ENCODE measurements at places on chromosomes 11 and 22.

DNA sequence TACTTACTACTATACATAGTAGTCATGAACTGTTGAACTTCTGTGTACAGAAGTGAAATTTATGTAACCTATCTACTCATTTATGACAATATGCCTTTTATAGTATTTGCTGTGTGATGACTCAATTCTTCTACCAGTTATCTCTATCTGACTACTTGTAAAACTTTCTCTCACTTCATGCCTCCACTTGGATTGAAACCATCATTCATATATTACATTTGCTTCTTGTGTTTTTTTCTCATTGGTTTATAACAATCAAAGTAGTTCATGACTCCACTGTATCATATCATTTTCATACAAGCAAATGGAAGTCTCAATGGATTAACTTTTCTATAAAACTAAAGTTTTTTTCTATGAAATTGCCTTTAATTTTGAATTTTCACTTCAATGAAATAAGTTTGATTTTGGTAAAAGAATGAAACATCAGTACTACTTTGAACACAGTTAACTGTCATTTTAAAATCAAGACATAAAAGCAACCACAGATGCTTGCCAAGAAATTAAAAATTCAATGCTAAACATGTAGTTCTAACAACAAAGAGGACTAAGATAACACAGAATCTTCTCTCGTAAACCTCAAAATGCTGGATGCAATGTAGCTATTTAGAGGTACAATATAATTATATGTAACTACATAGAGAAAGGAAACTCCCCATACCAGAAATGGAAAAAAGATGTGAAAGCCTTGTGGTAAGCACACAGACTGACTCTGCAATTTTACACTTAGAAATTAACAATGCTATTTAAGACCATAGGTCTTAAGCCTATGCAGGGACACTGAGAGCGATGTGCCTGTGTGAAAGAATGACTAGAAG is 27.6 kb upstream of the EXPH5 start:
- DNase-seq: no peak

DNA sequence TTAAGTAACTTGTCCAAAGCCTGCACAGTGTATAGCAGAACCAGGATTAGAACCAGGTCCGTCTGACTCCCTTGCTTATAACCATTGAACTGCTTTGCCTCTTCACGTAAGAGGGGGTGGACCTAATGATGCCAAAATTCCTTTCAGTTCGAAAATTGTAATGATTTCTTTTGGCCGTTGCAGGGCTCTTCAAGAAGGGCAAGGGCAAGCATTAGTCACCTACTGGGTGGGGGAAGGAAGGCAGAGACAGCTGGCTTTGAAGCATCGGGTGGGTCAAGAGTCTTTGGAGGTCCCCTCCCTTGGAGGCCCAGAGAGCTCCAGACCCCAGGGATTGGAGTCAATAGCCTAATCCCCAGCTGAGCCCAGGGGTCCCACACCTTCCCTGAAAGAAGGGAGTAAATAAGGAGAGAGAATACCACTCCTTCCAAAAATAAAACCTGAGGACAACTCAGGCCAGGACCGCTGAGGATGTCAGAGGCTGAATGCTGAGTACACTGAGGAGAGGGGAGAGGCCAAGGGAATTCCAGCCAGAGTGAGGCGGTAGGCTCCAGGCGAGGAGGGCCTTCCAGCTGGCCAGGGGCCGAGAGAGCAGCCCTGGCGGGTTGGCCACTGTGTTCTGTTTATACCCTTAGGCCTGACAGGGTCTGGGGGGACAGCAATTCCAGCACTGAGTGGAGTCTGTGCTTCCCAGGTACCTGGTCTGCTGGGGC is 14.1 kb downstream of the CREB3L1 start:
- DNase-seq: peak; percentile 82

DNA sequence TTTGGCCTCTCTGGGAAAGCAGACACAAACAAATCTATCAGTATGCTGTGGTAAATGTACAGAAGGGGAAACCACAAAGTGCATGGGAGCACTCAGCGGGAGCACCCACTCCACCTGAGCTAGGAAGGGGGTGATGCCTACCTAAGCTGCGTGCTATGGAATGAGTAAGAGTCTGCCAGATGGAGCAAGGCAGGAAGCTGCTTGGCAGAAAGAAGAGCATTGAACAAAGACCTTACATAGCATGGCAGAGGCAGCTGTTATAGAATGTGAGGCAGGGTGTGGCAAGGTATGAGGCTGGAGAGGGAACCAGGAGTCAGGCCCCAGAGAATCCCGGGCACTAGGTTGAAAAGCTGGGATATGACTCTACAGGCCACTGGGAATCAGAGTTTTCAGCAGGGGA is 13.8 kb upstream of the MTFP1 start:
- DNase-seq: no peak

DNA sequence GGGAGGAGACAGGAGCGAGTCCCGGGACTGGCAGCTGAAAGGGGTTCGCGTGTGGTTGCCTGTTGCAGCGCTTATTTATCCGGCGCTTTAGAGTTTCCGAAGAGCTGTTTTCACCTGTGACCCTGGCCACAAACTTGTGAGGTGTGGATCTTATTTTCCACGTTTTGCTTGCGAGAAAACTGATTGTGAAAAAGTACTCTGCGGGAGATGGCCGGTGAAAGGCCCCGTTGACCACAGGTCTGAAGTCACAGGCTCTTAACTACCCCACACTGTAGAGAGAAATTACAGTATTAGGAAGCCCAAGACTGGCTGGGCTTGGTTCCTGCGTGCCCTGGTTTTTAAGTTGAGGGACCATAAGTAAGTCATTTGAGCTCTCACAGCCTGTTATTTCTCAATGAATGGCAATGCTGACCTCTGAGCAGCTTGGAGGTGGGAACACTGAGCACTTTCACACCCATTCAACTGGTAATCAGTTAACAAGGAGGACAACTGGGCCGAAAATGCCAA is 379 bp upstream of the RAB38 start:
- peak; percentile 62 for DNase-seq

GRCh38 chr22:41302021-41302767 is 869 bp downstream of the ZC3H7B start:
- peak; percentile 65 for DNase-seq

GRCh38 chr22:23227380-23227779 is 47.1 kb downstream of the BCR start:
- DNase-seq: no peak

- no peak for DNase-seq
Observed at GRCh38 chr22:26479043-26479791, 4.4 kb downstream of the HPS4 start.

GRCh38 chr22:36775586-36775963 is 344 bp downstream of the IFT27 start:
- peak; percentile 57 for DNase-seq

DNA sequence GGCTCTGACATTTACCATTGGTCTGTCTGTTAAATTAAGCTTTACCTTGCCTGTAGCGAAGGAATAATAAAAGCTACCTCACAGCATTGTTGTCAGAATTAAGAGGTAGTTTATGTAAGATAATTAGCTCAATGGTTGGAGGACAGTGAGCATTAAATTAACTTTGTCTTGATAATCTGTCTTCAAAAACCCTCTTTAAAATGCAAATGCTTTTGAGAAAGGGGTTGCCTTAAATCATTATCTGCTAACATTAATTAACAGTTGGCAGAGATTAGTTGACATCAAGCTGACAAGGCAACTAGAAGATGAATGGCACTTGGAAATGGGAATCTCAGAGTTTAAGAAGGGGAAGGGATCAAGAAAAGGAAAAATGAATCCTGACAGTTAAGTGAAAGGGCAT is 761.1 kb upstream of the ARHGAP42 start:
- DNase-seq: no peak

DNA sequence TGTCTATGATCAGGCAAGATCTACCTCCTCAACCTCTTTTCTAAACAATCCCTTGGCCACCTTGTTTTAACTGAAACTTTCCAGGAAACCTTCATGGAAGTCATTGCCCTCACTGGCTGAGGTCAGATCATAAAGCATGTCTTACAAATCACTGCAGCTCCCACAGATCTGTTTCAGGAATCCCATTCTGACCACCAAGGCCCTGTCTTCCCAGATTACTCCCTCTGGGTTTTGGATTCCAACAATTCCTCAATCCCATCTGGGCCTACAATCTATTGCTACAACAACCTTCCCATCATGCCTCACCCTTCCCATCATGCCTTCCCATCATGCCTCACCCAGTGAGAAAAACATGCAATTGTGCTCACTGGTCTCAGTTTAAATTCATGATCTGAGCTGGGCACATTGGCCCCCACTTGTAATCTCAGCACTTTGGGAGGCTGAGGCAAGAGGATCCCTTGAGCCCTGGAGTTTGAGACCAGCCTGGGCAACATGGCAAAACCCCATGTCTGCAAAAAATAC is 15.9 kb downstream of the ADAMTS15 start:
- no peak for DNase-seq

- DNase-seq: no peak
Observed at GRCh38 chr11:94150704-94151685, 22.4 kb downstream of the PANX1 start.

GRCh38 chr11:62054484-62055121 is 69.2 kb upstream of the INCENP start:
- DNase-seq: no peak

GRCh38 chr11:110524238-110524637 is 94.5 kb downstream of the FDX1 start:
- peak; percentile 23 for DNase-seq

- DNase-seq: peak; percentile 66
Observed at GRCh38 chr11:75463106-75463774, 30.2 kb upstream of the KLHL35 start.

- DNase-seq: no peak
Observed at GRCh38 chr11:64089915-64090805, 54.4 kb downstream of the FLRT1 start.

DNA sequence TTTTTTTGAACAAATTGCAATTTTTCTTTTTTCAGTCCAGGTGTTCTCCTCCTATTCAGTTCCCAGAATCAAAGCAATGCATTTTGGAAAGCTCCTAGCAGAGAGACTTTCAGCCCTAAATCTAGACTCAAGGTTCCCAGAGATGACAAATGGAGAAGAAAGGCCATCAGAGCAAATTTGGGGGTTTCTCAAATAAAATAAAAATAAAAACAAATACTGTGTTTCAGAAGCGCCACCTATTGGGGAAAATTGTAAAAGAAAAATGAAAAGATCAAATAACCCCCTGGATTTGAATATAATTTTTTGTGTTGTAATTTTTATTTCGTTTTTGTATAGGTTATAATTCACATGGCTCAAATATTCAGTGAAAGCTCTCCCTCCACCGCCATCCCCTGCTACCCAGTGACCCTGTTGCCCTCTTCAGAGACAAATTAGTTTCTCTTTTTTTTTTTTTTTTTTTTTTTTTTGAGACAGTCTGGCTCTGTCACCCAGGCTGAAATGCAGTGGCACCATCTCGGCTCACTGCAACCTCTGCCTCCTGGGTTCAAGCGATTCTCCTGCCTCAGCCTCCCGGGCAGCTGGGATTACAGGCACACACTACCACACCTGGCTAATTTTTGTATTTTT is 6.2 kb upstream of the UBE4A start:
- no peak for DNase-seq

GRCh38 chr22:35530700-35531099 is 9.9 kb upstream of the RASD2 start:
- no peak for DNase-seq

DNA sequence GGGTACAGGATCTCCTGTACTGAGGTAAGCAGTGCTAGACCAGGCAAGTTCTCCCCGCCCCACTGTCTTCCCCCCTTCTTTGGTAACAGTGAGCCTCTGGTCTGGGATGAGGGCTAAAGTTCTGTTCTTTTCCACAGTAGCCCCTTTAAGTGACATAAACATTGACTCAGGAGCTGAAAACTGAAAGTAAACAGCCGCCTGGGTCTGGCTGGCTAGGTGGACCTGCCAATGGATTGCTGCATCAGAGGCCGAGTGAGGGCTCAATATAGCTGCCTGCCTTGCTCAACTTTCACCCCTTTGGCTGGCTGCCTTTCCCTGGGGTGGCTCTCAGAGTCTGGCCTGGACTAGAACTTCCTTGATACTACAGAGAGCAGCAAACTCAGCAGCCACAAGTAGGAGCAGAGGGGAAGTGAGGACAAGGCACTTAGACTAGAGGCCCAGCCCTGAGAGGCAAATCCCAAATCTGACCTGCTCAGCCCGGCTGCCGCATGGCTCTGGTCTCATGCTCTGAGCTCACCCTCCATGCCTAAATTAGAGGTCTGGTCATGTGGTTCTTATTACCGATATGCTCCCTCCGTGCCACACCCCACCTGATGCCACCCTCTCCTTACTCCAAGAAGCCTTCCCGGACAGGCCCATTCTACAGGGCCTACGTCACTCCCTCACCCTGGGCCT is 9.6 kb upstream of the UCP3 start:
- peak; percentile 46 for DNase-seq

- DNase-seq: no peak
Observed at GRCh38 chr22:25086902-25087282, 112.8 kb upstream of the CRYBB3 start.

DNA sequence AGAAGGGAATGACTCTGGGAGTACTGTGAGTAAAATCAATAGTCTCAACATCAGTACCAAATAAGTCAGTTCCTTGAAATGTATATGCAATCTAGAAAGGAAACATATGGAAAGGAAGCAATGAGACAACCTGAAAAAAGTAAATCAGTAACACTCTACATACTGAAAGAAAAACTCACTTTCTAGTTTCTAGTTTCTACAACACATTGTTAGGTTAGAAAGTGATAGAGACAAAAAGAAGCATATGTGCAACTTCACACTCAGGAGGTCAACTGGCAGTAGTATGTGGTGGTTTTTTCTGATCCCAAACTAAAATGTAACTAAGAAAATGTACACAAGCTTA is 156.5 kb upstream of the SOX6 start:
- peak; percentile 78 for DNase-seq

DNA sequence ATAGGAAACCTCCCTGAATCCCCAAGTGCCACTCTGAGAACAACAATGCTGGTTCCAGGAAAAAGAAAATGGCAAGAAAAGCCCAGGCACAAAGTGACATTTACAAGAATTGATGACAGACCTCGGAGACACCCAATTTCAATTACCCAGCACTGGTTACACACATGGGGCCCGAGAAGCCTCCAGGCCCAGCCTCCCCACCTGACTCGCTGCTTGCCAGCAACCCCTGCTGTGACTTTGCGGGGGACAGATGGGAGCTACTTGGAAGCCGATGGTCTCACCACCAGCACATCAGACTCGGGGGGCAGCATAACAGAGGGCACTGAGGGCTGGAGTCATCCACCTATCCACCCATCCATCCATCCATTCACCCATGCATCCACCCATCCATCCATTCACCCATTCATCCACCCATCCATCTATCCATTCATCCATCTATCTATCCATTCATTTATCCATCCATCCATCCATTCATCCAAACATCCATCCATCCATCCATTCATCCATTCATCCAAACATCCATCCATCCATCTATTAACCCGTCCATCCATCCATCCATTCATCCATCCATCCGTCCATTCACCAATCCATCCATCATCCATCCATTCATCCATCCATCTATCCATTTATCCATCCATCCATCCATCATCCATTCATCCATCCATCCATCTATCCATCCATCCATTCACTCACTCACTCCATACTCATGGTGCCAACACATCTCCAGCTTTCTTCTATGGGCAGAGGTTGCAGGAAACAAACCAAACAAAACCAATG is 567.6 kb downstream of the BRD1 start:
- DNase-seq: no peak
